Mesothelial cell of epicardium (in vitro differentiated cells): ENCODE measurements at places on chromosomes 3 and 15. TPM values are rescaled to one million over a fixed set of nuclear protein-coding genes. Genes with fewer than 3 reads are reported as not detected.
A peak's percentile ranks its signal among the peaks of the same experiment; 100 is the strongest.

Gene MASP1
- total RNA-seq = 1.4 to 2.4 TPM (median 1.5 TPM) in 3 replicates

Gene GRAMD1C
- total RNA-seq = 7.5 to 8.0 TPM (median 7.7 TPM) in 3 replicates

Gene DNAH12
- total RNA-seq = 0.29 to 0.60 TPM (median 0.43 TPM) in 3 replicates

Gene GRIP2
- total RNA-seq = 1.0 to 1.1 TPM (median 1.0 TPM) in 3 replicates

Gene C3orf85
- total RNA-seq = not detected in 3 replicates

Gene SPINT1
- 141 to 152 TPM (median 147 TPM) in 3 replicates for total RNA-seq

DNA sequence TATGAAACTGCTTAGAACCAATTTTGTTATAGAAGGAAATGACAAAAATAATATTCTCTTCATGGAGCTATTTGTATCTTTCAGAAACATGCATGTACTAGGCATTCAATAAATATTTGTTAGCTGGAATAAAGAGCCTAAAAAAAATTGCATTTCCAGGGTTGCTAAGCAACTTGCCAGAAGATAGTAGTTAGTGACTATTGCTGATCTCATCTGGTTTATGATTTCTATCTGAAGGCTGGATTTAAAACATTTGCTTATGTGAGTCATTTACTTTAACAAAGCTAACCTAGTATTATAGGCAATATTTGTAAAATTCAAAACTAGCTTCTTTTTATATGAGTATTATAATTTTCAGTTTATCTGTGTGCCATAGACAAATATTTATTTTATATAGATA is 78.3 kb downstream of the NAALADL2 start:
- no peak for DNase-seq

GRCh38 chr3:24662449-24663345 is 168.0 kb upstream of the THRB start:
- DNase-seq = no peak

- no peak for DNase-seq
Measured at GRCh38 chr15:76158815-76159214, 99.0 kb downstream of the TMEM266 start.

DNA sequence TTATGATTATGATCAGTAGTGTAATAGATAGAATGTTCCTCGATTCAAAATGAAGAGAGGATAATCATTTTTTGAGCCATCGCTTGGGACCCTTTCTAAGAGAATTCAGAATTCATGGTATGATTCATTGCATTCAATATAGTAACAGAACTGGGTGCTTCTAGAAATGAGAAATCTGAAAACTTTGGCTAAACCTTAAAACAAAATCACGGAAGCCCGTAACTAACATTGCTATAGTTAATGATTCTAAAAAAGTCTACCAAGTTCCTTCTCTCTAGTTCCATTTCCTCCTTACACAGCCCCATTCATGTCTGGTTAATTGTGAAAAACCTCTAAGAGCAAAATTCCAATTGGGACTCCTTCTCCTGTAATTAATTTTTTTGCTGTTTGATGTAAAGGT is 217.1 kb downstream of the GBE1 start:
- DNase-seq = no peak

DNA sequence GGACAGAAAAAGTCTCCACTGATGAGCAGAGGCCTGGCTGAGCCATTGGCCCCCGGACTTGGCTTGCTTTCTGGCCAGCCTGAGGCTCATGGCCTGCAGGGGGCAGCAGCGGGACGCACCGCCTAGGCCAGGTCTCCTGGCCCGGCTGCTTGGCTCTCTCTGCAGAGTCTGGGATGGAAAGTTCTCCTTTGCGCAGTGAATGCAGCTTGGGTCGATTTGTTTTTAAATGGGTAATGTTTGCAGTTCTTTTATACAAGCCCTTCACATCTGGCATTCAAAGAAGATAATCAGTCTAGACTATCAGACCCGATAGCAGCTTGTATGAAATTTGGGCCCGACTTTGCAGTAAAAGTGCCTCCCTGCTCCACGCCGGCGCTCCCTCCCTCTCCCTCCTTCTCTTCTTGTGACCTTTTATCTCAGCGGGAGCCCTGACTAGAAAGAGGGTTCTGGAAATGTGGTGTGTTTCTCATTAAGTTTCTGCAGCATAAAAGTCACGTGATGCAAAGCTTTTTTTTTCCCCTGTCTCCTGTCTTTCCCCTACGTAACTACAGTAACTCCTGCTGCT is 59.9 kb downstream of the ZNF621 start:
- DNase-seq = peak; percentile 94

GRCh38 chr3:70982700-70983140 is 600.8 kb downstream of the FOXP1 start:
- no peak for DNase-seq

DNA sequence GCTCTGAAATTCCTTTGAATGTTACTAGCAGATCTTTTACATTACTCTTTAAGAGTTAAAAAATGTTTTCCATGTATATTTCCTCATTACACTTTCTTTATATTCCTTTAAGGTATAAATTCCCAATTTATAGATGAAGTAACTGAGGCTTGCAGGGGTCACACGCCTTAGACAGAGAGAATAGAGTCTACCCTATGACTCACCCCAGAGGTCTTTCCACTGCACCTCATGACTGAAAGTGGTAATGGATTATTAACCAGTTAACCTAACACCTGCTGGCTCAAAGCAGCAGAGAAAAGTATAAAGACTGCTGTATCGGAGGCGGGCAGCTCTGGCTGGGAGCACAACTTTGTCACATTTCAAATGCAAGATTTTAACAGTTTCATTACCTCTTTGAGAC is 37.7 kb downstream of the LDHAL6B start:
- no peak for DNase-seq

GRCh38 chr3:102104033-102104432 is 254.7 kb downstream of the NFKBIZ start:
- no peak for DNase-seq

DNA sequence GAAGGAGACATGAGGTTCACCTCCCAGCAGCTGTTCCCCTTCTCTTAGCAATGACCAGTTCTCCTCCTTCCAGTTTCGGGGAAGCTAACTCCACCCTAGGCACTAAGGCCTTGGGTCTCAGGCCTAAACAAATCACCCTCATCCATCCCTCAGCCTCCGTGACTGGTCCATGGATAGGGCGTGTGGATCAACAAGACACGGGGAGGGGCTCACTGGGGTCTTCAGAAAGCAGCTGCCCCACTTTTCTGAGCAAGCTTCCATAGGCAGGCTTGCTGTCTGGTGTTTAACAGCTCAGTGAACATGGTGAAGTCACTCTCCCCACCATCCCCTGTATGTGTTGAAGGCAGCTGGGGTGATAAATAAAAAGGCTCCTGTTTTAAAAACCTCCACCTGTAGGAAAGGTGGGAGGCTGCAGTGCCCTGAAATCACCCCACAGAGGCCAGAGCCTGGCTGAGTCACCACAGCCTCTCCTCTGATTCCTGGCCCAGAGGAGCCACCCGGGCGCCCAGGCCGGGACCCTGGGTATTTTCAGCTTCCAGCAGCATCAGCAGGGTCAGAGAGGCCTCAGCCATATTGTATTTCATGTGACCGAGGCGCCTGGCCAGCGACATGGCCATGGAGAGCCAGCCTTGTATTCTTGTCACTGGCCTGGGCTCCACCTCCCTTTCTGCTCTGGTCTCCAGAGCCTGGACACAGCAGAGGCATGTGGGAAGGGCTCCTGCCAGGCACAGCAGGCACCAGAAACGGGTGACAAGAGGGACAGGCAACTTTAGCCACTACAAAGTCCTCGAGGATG is 60.3 kb upstream of the HERC1 start:
- DNase-seq = no peak
